ENCODE measurements at places on chromosomes 16 and 17. TPM values are rescaled to one million over a fixed set of nuclear protein-coding genes. Genes with fewer than 3 reads are reported as not detected.

Gene GPRC5C
- 1.5 TPM for total RNA-seq

Gene SLC5A11
- total RNA-seq: 0.36 TPM

Gene NTN1
- 0.15 TPM for total RNA-seq

Gene SCGB1C2
- not detected for total RNA-seq

Gene KRT15
- 0.63 TPM for total RNA-seq

Gene WSB1
- 115 TPM for total RNA-seq

Gene CCP110
- 17.1 TPM for total RNA-seq

Gene CDH16
- total RNA-seq: not detected

Gene HOXB13
- total RNA-seq: not detected

Gene GLP2R
- total RNA-seq: not detected

Gene KPNB1
- 236 TPM for total RNA-seq

Gene CDK10
- 108 TPM for total RNA-seq

Data from T-cell (primary cell).